WTC11 (cell line): ENCODE measurements at places on chromosomes 4 and X. TPM values are rescaled to one million over a fixed set of nuclear protein-coding genes. Genes with fewer than 3 reads are reported as not detected.

TSPAN7 gene
- 10.8 to 15.7 TPM (median 14.9 TPM) in 3 replicates for total RNA-seq

SYP gene
- total RNA-seq, result 4.8 to 7.0 TPM (median 5.3 TPM) in 3 replicates

PRDM8 gene
- total RNA-seq, result 0.14 TPM in 1 of 3 replicates, not detected in the others

PHOX2B gene
- total RNA-seq, result not detected in 3 replicates

KIAA1210 gene
- total RNA-seq, result 0.02 TPM in 2 of 3 replicates, not detected in the other

SOWAHD gene
- total RNA-seq, result 3.6 to 5.0 TPM (median 4.3 TPM) in 3 replicates

PARM1 gene
- total RNA-seq, result 3.5 to 6.3 TPM (median 4.1 TPM) in 3 replicates

DUSP21 gene
- total RNA-seq, result not detected in 3 replicates

LAMP2 gene
- 28.8 to 33.8 TPM (median 31.2 TPM) in 3 replicates for total RNA-seq

ALPK1 gene
- total RNA-seq, result 0.37 to 0.57 TPM (median 0.50 TPM) in 3 replicates

ATP2B3 gene
- 0.28 to 0.32 TPM (median 0.30 TPM) in 3 replicates for total RNA-seq

CHRNA9 gene
- 1.2 to 1.9 TPM (median 1.8 TPM) in 3 replicates for total RNA-seq

SSX4B gene
- 0.17 TPM in 1 of 3 replicates, not detected in the others for total RNA-seq

F11 gene
- total RNA-seq, result 1.6 to 1.9 TPM (median 1.6 TPM) in 3 replicates

GLRA3 gene
- total RNA-seq, result 0.07 to 0.15 TPM (median 0.11 TPM) in 3 replicates

VCX3A gene
- total RNA-seq, result 0.25 to 0.76 TPM (median 0.55 TPM) in 3 replicates

COX18 gene
- 26.9 to 28.9 TPM (median 28.3 TPM) in 3 replicates for total RNA-seq
